ENCODE measurements at places on chromosomes 12 and 14.

- no peak for DNase-seq
These were observed 418.4 kb downstream of the MDGA2 start for GRCh38 chr14:47257013-47257412.

DNA sequence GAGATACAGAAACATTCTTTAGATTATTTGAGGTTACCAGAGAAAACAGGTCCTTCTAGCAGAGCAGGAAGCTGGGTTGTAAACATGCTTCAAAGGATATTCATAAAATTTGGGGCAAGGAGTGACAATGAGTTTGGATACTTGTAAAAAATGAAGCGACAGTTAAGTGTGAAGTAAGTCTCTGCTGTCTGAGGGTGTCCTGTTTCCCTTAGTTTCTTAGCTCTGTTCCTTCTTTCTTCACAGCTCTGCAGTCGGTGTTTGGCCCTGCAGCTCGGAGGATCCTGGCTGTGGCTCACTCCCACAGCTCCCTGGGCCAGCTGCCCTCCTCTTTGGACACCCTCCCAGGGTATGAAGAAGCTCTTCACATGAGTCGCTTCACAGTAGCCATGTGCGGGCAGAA lies 10.8 kb downstream of the TMEM52B start:
- DNase-seq, result no peak

DNA sequence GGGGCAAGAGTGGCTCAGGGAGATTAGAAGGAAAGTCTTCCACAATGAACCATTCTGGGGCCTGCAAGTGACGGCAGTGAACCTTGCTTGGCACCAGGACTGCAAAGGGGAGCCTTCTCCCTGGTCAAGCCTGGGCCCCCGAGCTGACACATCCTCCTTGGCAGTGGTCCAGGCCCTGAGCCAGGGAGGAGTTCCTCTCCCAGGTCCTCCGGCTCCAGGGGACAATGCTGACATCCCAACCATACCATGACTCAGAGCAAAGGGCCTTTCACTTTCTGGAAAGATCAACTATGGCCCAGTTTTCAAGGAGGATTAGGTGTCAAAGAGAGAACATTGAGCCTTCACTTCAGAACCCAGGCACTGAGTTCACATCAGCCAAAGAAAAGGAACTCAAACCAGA lies 756.5 kb upstream of the TBX3 start:
- DNase-seq, result no peak

DNA sequence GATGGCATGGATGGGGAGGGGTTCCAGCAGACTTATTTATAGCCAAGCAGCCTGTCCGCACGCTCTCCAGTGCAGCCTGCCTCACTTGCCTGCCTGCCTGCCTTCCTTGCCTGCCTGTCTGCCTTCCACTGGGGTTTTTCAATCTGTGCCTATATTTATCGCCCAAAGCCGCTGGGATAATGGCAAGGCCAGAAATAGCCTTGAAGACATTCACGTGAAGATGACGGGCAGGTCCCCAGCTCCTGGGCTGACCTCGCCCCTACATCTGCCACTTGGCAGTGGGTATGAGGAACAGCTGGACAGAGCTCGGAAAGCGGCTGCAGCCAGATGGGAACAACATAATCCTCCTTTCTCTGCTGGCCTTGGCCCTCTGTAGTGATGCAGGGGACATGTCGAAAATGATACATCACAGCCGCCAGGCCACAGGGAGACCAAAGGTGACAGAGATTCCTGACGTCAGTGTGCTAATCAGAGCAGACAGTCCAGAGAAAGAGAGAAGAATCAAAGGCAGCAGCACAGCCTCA lies 53.3 kb downstream of the PITPNM2 start:
- no peak for DNase-seq

All from stimulated activated CD8-positive, alpha-beta memory T cell treated with anti-CD3 and anti-CD28 coated beads, Interleukin-7, amount 100 ng/mL, for 4 hours (primary cell).